ENCODE measurements at places on chromosomes 11 and 22.

DNA sequence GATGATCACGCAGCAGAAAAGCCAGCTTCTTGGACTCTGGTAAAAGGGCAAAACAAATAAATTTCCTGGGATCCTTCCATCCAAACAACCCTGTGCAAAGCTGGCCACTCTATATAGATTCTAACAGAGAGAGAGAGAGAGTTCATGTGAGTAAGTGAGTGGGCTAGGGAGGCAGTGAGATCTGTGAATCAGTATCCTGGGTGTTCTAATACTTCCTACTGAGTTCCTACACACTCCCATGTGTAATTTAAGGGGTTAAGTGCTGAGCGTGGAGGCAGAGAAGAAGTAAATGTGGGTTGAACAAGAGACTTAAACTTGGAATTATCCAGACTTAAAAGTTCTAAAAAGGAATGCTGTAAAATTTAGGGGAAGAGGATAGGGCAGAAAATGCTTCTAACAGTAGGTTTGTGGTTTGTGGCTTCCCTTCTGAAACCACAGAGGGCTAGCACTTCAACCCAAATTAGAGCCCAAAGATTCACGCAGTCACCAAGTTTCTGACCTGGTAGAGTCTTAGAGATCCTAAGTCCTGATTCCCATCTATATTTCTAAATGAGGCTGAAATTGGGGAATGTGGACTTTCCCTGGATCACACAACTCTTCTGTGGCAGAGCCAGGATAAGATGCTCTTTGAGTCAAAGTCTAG, 413.9 kb downstream of the TENM4 start:
- no peak for DNase-seq

GRCh38 chr11:31711137-31711536, 100.0 kb downstream of the PAX6 start:
- no peak for DNase-seq

- DNase-seq, result no peak
Observed at GRCh38 chr22:25131198-25131887, 68.3 kb upstream of the CRYBB3 start.

DNA sequence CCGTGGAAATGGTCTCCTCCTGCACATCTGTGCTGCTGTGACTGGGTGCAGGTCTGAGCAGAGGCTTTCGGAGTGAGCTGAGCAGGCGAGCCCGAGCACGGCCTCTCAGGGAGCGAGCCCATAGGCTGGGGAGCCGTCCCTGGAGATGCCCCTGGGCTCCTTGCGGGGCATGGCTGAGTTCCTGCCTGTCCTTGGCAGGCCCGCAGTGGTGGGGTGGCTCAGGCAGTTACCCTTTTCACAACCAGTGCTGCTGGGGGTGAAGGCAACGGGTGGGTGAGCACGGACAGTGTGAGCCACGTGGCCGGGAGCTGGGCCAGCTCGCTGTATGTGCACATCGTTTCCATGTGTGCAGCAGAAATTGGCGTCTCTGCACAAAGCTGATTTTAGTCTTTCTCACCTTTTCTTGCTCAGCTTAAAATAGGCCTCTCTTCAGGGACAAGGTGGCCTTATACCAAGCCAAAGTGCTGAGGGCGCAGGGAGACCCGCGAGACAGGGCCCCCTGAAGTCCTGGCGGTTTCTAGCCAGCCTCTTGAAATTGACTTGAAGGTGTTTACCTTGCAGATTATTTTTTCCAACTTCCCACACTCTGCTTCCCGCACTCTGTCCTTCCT, at the start of gene TP53AIP1:
Gene TP53AIP1, minus strand, starts transcription at position 55 of the 611 bp plus-strand sequence. CDS start 5,053 bp downstream, outside the sequence.
- no peak for DNase-seq

GRCh38 chr11:16406226-16406625, 49.9 kb upstream of the SOX6 start:
- no peak for DNase-seq

Data from endodermal cell (in vitro differentiated cells).